ENCODE measurements at places on chromosomes 4 and X.

DNA sequence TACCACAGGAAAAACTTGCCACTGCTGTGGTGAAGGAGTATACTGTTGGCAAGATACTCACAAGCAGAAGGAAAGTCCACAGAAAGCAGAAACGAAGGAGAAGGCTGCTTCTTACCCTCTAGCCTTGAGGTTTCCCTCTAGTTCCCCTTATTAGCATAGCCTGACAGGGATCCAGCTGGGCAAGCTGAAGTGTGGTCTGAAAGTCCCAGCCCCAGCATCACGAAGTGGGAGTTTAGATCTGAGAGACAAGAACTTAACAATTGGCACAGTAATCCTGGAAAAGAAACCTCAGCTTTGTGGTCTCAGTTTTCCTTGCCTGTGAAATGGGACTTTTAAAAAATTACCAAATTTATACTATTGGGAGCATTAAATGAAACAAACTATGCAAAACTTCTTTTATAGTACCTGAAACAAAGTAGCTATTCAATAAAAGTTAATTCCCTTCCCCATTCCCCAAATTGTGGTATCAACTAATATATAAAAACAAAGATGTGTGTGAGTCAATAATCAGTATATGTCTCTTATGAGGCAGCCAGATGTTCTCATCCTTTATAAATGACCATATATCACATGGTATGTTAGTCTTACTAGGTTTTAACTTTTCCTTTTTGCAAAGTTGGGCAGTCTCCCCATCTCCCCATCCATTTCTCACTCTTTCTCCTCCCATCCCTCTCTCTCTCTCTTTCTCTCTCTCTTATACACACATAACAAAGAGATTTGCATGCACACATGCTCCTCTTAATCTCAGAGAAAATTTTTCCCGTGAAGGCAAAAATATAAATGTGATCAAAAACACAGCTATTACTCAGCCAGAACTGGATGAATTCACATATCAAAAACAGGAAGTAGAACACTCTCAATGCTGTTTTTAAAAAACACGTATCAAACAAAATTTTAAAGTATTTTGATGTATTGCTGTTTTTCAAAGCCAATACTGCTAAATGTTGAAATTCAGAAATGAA lies 57.8 kb downstream of the SCFD2 start:
- no peak for DNase-seq

- DNase-seq, result no peak
Observed at GRCh38 chr4:124431653-124432192, 280.8 kb downstream of the ANKRD50 start.

DNA sequence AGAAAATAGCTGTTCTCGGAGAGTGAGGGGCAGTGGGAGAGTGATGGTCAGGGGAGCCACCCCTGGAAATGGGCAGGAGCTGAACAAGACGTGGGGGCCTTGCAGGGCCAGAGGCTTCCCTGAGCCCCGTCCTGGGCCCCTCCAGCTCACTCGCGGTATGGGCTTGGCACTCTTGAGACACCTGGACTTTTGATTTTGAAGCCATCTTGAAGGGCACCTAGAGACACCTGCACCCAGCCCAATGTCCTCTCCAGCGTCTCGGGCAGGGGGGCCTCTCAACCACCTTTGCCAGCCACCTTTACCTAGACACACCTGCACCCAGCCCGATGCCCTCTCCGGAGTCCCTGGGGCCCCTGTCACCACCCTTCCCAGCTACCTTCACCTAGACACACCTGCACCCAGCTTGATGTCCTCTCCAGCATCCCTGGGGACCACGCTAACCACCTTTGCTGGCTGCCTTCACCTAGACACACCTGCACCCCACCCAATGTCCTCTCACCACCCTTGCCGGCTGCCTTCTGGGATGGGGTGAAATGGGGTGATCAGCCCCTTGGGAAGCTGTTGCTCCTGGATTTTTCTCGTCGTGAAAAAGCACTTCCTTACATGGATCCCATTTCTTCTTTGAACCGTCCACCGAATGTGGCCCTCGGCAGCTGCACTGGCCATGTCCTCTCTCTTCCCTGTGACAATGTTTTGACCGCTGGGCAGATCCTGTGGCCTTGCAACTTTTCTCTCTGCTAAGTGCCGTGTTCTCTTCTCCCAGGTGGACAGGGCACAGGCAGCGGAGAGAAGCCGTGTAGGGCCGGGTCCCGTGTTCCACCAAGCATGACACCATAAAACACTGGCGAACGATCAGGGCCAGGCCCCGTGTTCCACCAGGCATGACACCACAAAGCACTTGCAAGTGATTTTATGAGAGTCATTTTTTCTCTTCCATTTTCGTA lies 47.5 kb downstream of the CPZ start:
- DNase-seq, result no peak

GRCh38 chr4:114306946-114307345 lies 291.7 kb upstream of the UGT8 start:
- DNase-seq, result no peak
